Anterior cingulate cortex (tissue), 58 donors: ENCODE measurements at places on chromosomes 7 and 10.
A peak's percentile ranks its signal among the peaks of the same experiment; 100 is the strongest.

DNA sequence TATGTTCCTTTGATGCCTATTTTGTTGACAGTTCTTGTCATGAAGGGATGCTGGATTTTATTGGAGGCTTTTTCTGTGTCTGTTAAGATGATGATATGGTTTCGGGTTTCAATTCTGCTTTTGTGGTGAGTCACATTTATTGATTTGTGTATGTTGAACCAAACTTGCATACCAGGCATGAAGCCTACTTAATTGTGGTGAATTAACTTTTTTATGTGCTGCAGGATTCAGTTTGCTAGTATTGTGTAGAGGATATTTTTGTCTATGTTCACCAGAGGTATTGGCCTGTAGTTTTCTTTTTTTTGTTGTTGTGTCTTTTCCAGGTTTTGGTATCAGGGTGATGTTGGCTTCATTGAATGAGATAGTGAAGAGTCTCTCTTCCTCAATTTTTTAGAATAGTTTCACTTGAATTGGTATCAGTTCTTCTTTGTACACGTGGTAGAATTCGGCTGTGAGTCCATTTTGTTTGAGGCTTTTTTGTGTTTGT is 345.9 kb downstream of the KIF20B start:
- DNase-seq: no peak

GRCh38 chr10:7388602-7389001 is 22.2 kb downstream of the SFMBT2 start:
- DNase-seq: no peak

DNA sequence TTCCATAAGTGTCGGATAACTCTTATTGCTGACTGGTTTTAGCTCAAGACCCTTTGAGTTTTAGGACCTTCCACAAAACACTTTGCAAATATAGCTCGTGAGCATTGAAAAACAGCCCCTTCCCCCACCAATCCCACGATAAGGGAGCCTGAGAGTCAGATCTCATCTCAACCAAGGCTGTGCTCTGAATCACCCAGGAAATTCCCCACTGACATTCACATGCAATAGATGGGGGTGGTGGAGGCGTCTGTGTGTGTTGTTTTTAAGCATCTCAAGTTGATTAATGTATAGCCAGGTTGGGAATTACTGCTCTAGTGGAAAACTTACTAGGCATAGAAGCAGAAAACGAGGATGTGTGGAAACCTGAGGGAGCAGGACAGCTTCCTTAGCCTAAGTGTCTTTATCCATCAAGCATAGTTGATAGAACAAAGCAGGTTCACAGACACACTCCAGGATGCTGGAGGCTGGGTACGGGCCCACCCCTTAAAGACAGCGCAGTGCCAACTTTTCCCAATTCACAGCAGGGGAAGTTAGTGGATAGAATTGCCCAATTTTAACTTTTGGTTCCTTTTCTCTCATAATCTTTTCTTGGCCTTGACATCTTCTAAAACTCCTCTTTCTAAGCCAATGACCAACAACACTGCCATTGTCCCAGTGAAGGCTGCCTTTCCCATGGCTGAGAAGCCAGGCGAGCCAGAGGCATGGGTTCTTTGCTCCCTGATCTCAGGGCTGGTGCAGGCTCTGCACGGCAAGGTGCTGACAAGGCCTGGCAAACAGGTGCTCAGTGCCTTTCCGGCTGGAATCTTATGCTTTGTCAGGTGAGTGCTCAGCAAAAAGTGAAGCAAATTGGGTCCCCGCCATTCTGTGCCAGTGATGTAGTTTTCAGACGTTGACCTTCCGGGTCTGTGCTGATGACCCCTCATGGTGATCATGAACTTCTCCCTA is 98.5 kb upstream of the INSIG1 start:
- DNase-seq: no peak

- no peak for DNase-seq
These were observed 76.0 kb downstream of the ZFAND4 start for GRCh38 chr10:45596526-45596925.

- no peak for DNase-seq
These were observed 13.4 kb upstream of the ERCC6 start for GRCh38 chr10:49552277-49552676.

GRCh38 chr7:17242504-17242903 is 55.9 kb upstream of the AHR start:
- no peak for DNase-seq

- DNase-seq: peak; percentile 61
These were observed 760 bp downstream of the THNSL1 start for GRCh38 chr10:25017154-25017590.

GRCh38 chr7:91916051-91916440 is 24.6 kb upstream of the AKAP9 start:
- DNase-seq: no peak

GRCh38 chr10:3054183-3054850 is 13.0 kb upstream of the PFKP start:
- no peak for DNase-seq

GRCh38 chr10:34567659-34568253 is 247.3 kb downstream of the PARD3 start:
- no peak for DNase-seq

- DNase-seq: no peak
These were observed 16.3 kb downstream of the CYTH3 start for GRCh38 chr7:6256109-6256483.

DNA sequence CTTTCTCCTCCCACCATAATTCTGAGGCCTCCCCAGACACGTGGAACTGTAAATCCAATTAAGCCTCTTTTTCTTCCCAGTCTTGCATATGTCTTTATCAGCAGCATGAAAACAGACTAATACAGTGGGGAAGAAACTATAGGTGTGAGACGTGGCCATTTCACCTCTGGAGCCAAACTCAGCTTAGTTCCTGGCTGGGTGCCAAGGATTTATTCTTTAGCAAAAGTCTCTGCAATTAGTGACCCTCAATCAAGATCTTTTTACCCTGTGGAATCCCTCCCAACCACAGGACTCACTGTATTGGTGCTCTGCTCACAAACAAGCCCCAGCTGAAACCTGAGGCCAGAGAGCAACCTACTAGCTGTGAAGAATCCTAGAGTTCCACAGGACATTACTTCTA is 28.1 kb upstream of the SFTPD start:
- no peak for DNase-seq

GRCh38 chr10:124170631-124171030 is 77.2 kb upstream of the CHST15 start:
- DNase-seq: no peak

DNA sequence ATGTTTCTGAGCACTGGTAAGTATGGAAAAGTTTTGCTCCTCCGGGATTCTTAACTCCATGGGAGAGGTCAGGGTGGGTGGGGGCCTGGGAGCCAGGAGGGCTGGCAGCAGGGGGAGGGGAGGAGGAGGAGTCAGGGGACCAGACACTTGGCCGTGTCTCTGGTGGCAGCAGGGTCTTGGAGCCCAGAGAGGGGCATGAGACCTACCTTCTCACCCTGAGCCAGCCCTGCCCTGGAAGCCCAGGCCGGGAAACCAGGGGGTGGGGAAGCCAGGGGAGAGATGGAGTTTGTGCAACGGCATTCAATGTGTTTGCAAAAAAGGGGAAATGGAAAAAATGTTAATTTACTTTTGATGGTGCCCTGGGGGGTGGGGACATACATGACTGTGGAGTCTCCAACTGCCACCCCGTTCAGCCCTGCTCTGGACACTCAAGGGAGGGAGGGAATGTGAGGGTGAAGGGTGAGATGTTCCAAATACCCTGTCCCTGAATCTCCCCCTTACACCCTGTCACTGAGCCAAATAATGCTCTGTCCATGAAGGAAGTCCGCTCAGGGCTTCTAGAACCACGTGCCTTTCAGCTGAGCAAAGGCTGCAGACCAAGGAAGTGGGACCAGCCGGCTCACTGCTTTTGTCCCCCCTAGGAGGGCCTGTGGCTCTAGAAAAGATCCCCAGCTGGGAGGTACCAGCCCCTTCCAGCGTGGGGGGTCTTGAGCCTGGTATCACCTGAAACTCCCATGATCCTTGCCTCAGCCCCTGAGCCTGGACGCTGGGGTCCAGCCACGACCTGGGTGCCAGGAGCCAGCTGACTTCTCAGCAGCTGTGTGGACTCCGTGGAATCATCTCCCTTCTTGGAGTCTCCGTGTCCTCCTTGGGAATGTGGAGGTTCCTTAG is 48.3 kb downstream of the TMEM270 start:
- DNase-seq: no peak

DNA sequence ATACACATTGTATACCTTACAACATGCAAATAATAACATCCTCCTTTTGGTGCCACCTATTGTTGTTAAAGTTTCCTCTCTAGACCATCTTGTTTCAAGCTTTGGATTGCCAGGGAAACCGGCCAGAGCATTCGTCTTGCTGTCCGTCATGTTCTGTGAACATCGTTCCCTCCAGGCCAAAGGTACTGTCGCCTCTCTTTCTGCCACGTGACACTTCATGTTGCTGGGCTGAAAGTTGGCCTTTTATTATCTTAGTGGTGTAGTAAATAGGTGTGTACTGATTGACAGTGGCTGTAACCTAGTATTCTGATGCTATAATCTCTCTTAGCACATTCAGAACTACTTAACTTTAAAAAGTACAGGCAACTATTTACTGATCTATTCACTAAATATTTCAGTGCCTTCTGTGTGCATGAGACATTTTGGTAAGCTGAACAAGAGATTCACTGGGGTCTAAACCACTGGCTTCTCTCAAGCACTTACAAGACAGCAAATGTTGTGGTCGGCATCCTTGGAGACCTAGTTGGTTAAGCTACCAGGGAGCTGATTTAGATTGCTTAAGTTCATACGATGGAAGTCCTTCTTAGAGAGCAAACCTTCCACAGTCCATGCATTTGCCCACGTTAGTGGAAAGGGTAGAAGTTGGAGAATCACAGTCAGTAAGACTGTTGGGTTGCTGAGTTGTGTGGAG is 52.4 kb downstream of the SHH start:
- no peak for DNase-seq

- DNase-seq: no peak
These were observed 18.2 kb downstream of the NT5C3A start for GRCh38 chr7:33044401-33044718.

DNA sequence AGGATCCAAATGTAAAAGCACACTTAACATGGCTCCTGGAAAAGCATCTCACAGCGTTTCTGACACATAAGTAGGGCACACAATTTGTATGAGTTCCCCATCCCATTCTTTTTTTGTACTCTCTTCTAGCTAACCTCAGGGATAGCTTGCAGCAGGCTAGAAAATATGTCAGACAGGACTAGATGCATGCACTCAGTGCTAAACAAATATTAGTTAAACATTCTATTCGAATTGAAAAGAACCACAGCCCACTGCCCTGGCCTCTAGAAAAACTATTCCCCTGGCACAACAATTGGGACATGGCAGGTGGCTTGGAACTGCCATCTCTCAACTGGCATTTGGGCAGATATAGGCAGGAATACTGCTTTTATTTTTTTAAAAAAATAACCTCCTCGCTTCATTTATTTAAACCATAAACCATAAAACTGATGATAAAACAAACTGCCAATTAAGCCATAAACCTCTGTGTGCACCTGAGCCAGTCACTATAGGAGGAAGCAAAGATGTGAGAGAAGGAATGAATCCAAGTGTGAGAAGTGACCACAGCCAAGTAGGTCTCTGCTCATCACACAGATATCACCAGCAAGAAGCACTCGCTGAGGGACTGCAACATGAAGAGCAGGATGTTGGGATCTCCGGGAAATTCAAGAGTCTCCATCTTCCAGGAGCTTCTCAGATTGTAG is 394.1 kb downstream of the NEBL start:
- DNase-seq: no peak

GRCh38 chr10:127161482-127161881 is 34.9 kb downstream of the INSYN2A start:
- no peak for DNase-seq

GRCh38 chr7:129821476-129821875 is 131.3 kb downstream of the UBE2H start:
- DNase-seq: no peak

- no peak for DNase-seq
These were observed 147.1 kb downstream of the LYZL1 start for GRCh38 chr10:29435809-29436501.

GRCh38 chr7:158710651-158711102 is 6.1 kb upstream of the NCAPG2 start:
- no peak for DNase-seq

- no peak for DNase-seq
These were observed 74.7 kb upstream of the PRR15 start for GRCh38 chr7:29488977-29489376.

GRCh38 chr7:10662982-10663884 is 310.4 kb upstream of the PHF14 start:
- DNase-seq: no peak

GRCh38 chr7:120259386-120259785 is 13.6 kb upstream of the KCND2 start:
- no peak for DNase-seq

GRCh38 chr10:117352724-117353123 is 22.5 kb downstream of the PDZD8 start:
- no peak for DNase-seq
